Right atrium auricular region (tissue), 2 donors: ENCODE measurements at places on chromosomes 6 and 20. TPM values are rescaled to one million over a fixed set of nuclear protein-coding genes. Genes with fewer than 3 reads are reported as not detected.

PRPH2 gene
- total RNA-seq = 0.90 TPM

DNAH8 gene
- total RNA-seq = 0.04 TPM

IER3 gene
- total RNA-seq = 43.6 TPM

- no peak for DNase-seq
These were observed 59.9 kb downstream of the SLC22A2 start for GRCh38 chr6:160198606-160199211.

DNA sequence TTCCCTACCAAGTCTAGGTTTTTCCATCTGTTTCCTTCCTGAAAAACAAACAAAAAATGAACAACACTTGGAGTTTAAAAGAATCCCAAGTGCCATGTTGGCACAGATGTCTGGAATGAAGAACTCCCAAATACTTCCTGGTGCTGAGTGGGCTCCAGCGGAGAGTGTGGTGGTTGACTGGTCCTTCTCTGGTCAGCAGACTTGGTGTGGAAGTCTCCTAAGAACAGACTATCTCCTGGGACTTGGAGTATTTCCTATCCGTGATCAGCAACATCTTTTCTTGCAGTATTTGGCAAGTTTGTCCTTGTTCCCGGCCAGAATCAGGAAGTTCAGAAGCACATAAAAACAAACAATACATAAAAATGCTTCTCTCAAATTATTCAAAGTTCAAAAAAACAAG is 154.1 kb downstream of the MTFR2 start:
- no peak for DNase-seq

GRCh38 chr6:7542065-7542873 is 798 bp downstream of the DSP start:
- DNase-seq = no peak

DNA sequence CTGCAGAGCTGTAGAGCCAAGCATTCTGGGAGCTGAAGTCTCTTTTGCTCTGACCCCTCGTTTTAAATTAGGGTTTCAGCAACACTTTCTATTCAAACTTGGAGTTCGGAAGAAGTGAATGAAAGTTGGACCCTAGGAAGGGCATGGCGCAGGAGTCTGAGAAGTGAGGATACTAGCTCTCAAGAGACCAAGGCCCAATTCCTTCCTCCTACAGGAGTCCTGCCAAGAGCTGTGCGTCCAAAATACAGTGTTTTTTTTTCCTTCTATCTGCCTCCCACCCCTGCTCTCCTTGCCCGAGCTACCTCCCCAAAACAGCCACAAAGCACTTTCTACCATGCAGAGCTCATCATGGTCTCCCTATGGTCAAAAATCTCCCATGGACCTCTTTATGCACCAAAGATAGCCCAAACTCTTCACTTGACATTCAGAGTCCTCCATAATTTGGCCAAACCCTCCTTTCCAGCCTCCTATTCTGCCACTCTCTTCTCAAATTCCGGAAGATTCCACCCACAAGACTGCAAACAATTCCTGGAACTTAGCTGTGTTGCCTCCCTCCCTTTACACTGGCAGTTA is 649 bp upstream of the CSNK2A1 start:
- DNase-seq = no peak
